NCI-H1436 treated with DMSO at 0.1 percent for 48 hours (cell line): ENCODE measurements at places on chromosomes 6 and 20.

DNA sequence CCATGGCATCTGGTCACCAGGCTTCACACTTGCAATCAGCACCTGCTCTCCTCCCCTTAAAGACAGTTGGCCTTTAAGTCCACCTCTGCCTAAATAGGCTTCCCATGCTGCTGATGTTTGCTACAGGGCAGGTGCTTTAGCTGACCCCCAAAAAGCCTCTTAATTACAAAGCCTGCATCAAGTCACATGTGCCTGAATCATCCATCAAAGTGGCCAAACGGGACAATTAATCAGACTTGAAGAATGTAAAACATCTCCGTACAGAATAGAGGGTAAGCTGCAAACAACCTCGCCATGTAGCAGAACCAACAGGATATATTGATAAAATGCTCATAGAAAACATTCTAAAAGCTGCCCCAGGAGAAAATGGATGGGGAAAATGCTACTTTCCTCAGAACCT is 7.4 kb downstream of the LY86 start:
- DNase-seq: no peak

- no peak for DNase-seq
Observed at GRCh38 chr6:56291302-56291917, 44.0 kb upstream of the COL21A1 start.

GRCh38 chr6:36968266-36968977 is 13.9 kb downstream of the PI16 start:
- DNase-seq: no peak

GRCh38 chr6:134171517-134171916 is 119.1 kb upstream of the SLC2A12 start:
- DNase-seq: no peak

- no peak for DNase-seq
Observed at GRCh38 chr20:2123720-2124119, 22.1 kb downstream of the STK35 start.

DNA sequence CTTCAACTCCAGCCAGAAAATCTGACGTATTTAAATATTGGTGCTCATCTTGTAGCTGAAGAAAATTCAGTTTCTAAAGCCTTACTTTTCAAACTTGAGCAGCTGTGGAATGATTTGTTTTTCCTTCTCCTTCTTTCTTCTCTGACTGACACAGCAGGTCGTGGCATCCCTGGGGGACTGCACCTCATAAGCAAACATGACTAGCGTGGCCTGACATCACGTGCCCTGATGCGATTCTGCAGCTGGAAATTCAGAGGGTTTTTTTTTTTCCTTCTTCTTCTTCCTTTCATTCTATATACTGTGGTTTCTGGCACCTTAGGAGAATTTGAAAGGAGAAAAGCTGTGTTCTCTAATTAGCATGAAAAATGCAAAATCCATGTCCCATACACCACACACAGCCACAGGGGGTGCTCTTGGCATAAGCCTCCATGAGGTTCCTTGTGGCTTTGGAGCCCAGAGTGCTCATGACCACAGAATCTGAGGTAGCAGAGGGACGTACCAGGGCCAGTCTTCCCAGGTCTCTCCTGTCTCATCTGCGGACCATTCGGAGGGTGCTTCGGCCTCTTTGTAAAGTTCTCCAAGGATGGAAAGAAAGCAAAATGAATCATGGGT is 258.5 kb upstream of the CDH4 start:
- DNase-seq: no peak

GRCh38 chr6:27553123-27553904 is 80.4 kb upstream of the ZNF184 start:
- DNase-seq: no peak

GRCh38 chr6:20569000-20569610 is 34.8 kb downstream of the CDKAL1 start:
- peak; percentile 61 for DNase-seq
